Germinal center (tissue), 1 donor: ENCODE measurements at places on chromosomes 7 and 10.

- DNase-seq, result peak; percentile 20
Measured at GRCh38 chr7:50315739-50316671, 11.5 kb downstream of the IKZF1 start.

- DNase-seq, result no peak
Measured at GRCh38 chr7:105224884-105225651, 163.7 kb downstream of the SRPK2 start.

GRCh38 chr10:30917789-30918188, 113.9 kb downstream of the ZNF438 start:
- DNase-seq, result no peak

DNA sequence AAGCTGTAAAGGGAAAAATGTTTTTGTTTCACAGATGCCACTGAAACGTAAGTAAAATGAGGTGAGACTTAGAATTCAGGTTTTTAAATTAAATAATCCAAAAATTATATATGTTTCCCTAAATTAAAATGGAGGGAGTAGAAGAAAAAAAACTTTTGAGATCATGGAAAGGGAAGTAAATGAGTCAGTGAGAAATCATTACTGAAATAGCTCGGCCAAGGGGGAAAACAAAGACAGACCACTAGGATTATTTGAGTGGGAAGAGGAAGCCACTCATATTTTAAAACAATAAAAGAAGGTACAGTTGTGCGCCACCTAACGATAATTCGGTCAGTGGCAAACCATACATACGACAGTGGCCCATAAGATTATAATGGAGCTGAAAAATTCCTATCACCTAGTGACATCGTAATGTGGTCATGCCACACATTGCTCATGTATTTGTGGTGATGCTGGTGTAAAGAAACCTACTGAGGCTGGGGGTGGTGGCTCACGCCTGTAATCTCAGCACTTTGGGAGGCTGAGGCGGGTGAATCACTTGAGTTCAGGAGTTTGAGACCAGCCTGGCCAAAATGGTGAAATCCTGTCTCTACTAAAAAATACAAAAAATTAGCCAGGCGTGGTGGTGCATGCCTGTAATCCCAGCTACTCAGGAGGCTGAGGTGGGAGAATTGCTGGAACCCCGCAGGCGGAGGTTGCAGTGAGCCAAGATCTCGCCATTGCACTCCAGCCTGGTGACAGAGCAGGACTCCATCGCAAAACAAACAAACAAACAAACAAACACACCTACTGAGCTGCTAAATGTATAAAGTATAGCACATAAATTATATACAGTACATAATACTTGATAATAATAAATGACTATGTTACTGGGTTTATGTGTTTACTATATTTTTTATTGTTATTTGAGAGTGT, 64.7 kb downstream of the MKX start:
- DNase-seq, result no peak

- DNase-seq, result no peak
Measured at GRCh38 chr7:11188529-11189310, 215.0 kb downstream of the PHF14 start.

- no peak for DNase-seq
Measured at GRCh38 chr10:115558252-115558651, 465.1 kb downstream of the ATRNL1 start.

- no peak for DNase-seq
Measured at GRCh38 chr7:45944058-45944457, 23.0 kb upstream of the IGFBP3 start.

DNA sequence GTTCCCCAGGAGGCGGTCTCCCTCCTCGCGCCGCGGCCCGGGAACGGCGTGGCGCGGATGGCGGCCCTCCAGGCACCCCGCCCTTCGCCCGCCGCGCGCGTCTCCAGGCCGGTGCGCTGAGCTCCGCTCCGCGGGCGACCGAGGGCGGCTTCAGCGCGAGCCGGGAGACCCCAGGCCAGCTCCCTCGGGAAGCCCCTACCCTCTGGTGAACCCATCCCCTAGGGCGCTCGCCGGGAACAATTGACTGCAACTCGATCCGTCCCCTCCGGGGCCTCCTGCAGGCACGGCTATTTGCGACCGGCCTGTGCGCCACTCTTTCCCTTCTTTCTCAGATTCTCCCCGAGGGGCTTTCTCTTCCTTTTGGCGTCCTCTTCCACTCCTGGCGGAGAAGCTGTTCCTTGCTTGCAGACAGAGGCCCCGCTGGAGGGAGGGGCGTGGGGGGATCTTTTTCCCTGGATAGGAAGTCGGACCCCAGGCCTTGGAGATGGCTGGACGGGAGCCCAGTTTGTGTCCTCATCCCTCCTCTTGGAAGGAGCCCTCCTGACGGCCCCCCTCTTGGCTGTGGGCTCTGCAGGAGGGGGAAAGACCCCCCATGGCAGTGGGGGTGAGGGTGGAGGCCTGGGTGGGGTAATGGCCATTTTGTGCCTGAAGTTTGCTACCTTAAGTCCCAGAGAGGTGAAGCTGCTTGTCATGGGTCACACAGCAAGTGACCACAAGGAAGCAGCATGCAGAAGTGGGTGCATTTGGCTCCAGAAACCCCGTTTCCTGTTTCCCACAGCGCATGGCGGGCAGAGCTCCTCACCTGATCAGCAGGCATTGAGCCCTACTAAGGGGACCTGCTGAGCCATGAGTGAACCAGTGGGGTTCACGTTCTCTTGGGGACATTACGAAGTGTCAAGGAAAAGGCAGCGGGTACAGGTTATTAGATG, 171.2 kb upstream of the TNRC18 start:
- DNase-seq, result peak; percentile 24

- no peak for DNase-seq
Measured at GRCh38 chr10:127044186-127044585, 139.0 kb downstream of the DOCK1 start.

- no peak for DNase-seq
Measured at GRCh38 chr10:112098682-112099081, 84.9 kb downstream of the GPAM start.

DNA sequence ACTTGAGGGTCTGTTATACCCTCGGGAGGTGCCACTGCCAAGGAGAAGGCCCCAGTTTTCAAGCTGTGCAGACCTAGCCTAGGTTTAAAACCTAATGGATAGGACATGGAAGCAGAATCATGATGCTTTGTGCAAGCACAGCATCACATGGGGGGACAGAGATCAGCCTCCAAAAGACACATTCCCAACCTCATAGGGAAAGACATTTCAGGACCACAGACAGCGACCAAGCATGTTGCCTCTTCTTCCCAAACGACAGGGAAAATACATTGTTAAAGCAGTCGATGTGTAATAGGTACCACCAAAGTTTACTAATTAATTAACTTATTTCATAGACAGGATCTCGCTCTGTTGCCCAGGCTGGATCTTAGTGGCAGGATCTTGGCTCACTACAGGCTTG, 573.9 kb downstream of the TCERG1L start:
- no peak for DNase-seq
